SK-N-SH (cell line): ENCODE measurements at places on chromosomes 2 and 18.

GRCh38 chr18:65817178-65817577 lies 66.4 kb downstream of the CDH7 start:
- DNase-seq, result no peak

DNA sequence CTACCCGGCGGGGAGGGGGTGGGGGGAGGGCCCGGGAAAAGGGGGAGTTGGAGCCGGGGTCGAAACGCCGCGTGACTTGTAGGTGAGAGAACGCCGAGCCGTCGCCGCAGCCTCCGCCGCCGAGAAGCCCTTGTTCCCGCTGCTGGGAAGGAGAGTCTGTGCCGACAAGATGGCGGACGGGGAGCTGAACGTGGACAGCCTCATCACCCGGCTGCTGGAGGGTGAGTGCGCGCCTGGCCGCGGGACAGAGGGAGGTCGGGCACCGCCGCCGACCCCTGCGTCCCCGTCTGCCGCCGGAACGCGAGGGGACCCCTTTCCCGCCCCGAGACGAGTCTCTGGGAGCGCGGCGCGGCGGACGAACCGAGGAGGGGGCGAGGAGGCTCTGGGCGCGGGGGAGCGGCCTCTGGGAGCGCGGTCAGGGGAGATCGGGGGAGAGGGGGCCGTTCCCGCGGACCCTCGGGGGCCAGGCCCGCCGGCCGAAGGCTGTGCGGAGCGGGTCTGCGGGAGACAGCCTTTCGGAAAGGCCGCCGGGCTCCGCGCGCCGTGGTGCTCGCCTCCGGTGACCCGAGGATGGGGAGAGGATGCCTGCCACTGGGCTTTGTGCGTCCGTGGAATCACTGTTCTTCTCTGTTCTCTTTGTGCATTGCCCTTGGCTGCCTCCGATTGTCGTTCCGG lies 463 bp downstream of the PPP1CB start:
- peak; percentile 79 for DNase-seq

GRCh38 chr18:31490387-31490786 lies 7.6 kb upstream of the DSG2 start:
- no peak for DNase-seq

GRCh38 chr2:28348149-28348567 lies 44.5 kb upstream of the FOSL2 start:
- no peak for DNase-seq

DNA sequence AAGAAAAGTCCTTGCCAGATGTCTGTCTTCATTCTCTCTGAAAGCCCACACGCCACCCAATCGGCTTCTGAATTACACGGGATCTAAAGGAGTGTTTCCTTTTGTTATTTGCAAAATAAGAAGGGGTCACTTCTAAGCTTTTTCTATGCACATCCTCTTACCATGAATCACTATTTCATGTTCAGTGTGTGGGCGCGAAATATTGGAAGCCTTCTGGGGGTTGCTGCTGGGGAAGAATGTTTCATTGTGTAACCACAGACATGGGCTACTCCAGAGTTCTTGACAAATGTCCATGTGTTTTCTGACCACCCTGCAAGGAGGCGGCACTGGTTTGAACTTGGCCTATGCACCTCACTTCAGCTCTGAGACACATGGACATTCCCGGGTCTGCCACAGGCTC lies 133.6 kb upstream of the APCDD1 start:
- DNase-seq, result no peak

GRCh38 chr2:39488450-39488849 lies 51.4 kb upstream of the MAP4K3 start:
- no peak for DNase-seq

GRCh38 chr2:32806857-32807256 lies 139.9 kb upstream of the LTBP1 start:
- no peak for DNase-seq

GRCh38 chr2:174632841-174633622 lies 35.4 kb upstream of the WIPF1 start:
- DNase-seq, result no peak

DNA sequence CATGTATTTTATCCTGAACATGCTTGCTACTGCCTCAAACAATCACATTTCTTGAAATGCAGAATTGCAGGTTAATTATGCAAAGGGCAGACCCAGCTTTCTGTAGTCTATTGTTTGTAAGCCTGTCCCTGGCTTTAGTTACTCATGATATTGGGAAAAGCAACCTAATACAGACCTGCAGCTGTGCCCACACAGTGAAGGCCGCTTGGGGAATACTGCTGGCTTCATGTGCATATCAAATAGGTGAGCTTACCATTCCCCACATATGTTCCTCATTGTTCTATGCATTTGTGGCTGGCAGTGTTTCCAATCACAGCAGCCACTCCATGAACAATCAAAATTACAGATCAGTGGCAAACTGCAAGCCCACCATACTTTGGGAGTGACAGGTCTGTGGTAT lies 186.3 kb downstream of the TMEM163 start:
- DNase-seq, result no peak

GRCh38 chr2:237625777-237626176 lies 1.6 kb upstream of the LRRFIP1 start:
- no peak for DNase-seq

GRCh38 chr2:200382874-200383273 lies 76.4 kb downstream of the SPATS2L start:
- no peak for DNase-seq

- no peak for DNase-seq
Measured at GRCh38 chr2:60394463-60394862, 159.0 kb downstream of the BCL11A start.

GRCh38 chr18:26103579-26103978 lies 13.2 kb upstream of the SS18 start:
- DNase-seq, result peak; percentile 7

GRCh38 chr2:74849228-74849892 lies 15.4 kb downstream of the HK2 start:
- DNase-seq, result no peak

GRCh38 chr18:70263336-70263735 lies 25.5 kb upstream of the SOCS6 start:
- no peak for DNase-seq

- DNase-seq, result no peak
Measured at GRCh38 chr2:11797846-11798245, 51.4 kb downstream of the LPIN1 start.

DNA sequence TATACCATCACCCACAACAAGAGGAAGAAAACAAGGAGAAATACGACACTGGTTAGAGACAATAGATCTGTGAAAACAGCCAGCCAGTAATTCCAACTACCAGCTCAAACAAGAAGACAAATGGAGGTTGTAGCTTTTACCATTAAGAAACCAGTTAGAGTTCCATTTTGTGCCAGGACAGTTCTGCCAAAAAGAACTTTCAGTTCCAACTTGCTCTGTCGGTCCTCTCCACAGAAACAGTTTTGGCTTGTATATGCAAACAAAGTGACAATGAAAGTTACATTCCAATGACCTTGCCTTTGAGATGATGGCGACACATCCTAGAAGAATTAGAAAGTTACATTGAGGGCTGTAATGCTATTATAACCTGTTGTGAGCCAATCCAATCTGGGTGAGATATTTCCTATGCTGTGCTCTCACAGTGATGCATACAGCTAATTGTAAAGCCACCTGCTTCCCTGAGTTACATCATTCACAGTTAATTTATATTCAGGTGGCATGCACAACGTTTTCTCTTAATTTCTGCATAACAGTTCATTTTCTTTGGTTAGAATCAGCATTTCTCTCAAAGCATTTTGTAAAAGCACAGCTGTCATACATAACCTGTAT lies 1378.4 kb upstream of the PIK3C3 start:
- DNase-seq, result no peak

DNA sequence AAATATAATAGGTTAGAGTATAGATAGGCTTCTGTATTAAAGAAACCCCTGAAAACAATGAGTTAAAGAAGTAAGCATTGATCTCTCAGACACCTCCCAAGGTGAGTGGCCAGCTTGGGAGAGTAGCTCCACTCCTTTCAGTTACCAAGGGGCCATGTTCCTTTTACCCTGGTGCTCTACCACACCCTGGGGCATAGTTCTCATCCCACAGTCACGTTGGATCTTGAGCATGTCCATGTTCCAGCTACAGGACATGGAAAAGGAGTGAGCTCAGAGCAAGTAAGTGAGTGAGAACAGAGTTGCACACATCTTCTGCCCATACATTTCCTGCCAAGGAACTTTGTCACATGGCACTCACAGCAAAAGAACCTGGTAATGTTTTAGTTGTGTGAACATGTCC lies 325.9 kb upstream of the SLC39A10 start:
- no peak for DNase-seq

GRCh38 chr2:85673716-85674375 lies 5.8 kb upstream of the SFTPB start:
- DNase-seq, result no peak

DNA sequence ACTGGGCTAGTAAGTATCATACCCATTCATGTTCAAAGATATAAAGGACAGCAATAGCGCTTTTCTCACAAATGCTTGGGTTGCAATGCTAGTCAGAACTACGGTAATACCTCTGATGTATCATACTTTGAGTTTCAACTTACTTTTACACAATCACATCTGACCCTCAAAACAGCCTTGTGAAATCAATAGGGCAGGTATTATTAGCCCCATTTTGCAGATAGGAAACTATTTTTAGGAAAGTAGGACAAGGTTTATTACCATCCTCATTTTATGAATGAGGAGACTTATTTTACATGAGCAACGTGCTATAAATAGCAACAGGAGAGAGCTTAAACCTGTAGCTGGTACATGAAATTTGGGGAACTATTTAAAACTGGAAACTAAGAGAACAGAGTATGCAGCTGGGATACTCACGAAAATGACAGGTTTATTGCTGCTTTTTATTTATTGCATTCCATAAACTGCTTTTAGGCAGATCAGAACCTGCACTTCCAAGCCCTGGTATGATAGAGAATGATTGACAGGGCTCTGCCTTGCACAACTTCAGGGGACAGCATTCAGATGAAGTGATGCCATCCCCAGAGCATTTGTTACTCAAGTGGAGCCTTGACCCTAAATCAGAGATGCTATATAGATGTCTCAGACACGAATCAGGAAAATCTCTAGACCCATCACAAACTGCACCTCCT lies 42.4 kb upstream of the PPM1B start:
- no peak for DNase-seq

DNA sequence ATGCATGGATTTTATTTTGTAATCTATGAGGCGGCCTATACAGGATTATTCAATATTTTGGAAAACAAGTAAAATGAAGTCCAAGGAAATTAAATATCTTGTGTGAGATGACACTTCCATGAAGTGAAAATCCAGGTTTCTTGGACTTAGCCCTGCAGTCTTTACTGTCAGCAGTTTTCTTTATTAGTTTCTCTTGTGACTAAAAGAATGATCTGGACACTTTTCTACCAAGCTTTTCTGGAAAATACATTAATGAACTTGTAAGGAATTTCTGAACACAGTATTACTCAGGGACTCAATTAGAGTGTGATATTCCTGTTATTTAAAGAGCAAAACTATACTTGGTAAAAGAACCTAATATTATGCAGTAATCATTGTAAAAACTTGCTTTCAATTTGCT lies 610.4 kb upstream of the SLC8A1 start:
- no peak for DNase-seq

DNA sequence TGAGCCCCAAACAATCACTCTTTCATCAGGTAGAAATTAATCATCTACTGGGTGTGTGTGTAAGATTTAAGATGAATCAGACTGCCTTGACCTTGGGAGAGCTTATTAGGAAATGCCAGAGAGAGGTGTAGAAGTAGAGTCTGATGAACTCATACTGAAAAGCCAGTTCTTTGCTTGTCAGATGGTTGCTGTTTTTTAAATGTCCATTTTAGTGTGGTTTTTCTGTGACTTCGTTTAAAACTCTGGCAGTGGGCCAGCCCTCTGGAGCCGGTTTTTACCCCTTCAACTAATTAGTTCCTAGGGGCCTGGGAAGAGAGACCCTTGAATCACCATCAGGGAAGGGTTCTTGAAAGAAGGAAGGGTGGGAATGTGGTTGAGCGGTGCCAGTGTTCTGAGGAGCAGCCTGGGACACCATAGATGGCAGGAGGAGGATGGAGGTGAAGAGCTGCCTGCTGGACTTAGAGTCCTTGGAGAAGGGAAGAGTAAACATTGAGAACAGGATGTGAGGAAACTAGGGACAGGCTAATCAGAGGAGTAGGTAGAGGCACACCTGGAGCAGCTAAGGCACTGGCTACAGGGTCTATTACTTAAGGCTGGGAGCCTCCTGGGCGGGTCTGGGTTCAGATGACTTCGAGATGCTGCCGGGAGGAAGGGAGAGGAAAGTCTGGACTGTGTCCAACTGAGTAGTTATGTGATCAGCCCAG lies 66.1 kb downstream of the LRRFIP1 start:
- DNase-seq, result no peak

- no peak for DNase-seq
Measured at GRCh38 chr2:26473796-26474195, 4.1 kb downstream of the OTOF start.
